Testis (tissue), 5 donors: ENCODE measurements at places on chromosomes 1 and 21. TPM values are rescaled to one million over a fixed set of nuclear protein-coding genes. Genes with fewer than 3 reads are reported as not detected.

The HES4 gene
- total RNA-seq: 26.4 TPM

The LHX8 gene
- 2.9 TPM for total RNA-seq

The NCAM2 gene
- total RNA-seq: 26.1 TPM

The NDUFS5 gene
- 211 TPM for total RNA-seq

The AIRE gene
- 0.68 TPM for total RNA-seq

The FAAH gene
- 55.8 TPM for total RNA-seq

The RNF186 gene
- total RNA-seq: 0.19 TPM

The CLCNKB gene
- total RNA-seq: 3.7 TPM

The CD1B gene
- total RNA-seq: not detected

The OXCT2 gene
- 28.6 TPM for total RNA-seq

The POU3F1 gene
- 6.8 TPM for total RNA-seq

The SLAMF7 gene
- 0.68 TPM for total RNA-seq

The RBP7 gene
- total RNA-seq: 7.7 TPM

The HHIPL2 gene
- total RNA-seq: 6.0 TPM

The SPTA1 gene
- 4.2 TPM for total RNA-seq
